NCI-H1694 treated with DMSO at 0.1 percent for 48 hours (cell line): ENCODE measurements at places on chromosomes 6 and 20.

DNA sequence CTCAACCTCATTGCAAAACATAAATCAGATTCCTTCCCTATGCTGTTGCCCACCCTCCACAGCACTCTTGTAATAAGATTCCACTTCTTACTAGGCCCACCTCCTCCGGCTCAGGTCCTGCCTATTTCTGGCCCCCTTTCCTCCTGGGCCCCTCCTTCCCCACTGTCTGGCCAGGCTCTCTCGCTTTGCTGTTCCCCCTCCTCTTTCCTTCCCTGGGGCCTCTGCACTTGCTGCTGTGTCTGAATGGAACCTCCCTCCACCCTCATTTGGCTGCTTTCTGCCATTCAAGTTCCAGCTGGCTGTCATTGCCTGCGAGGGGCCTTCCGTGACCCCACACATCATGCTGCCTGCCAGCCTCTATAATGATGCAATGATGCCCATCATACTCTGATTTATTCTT lies 38.9 kb downstream of the ARHGAP40 start:
- no peak for DNase-seq

GRCh38 chr6:17144016-17144415 lies 42.2 kb downstream of the STMND1 start:
- no peak for DNase-seq

- no peak for DNase-seq
These were observed 1.7 kb downstream of the ULBP1 start for GRCh38 chr6:149965194-149966020.

DNA sequence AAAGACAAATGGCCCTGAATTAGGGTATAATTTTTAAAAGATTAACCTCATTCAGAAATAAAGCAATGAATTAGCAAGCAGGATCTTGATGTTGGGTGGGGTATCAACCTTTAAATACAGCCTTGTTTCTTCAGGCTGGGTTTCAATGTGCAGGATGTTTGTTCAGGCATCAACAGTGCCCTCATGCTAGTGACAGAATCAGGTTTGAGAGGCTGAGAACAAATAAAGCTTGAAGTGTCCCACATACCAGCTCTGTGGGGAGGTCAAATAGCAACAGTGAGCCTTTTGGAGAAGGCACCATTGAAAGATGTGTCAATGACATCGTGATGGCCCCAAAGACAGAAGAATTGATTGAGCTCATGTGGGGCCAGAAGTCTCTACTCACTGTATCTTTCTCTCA lies 68.2 kb downstream of the MTFR2 start:
- DNase-seq: no peak

- DNase-seq: no peak
These were observed 392.5 kb downstream of the CD83 start for GRCh38 chr6:14510038-14510437.

GRCh38 chr6:142088858-142089216 lies 43.9 kb upstream of the GJE1 start:
- DNase-seq: no peak
